Mesothelial cell of epicardium (in vitro differentiated cells): ENCODE measurements at places on chromosomes 5 and 9.

GRCh38 chr9:134223091-134223490 is 58.7 kb upstream of the RNU6ATAC start:
- DNase-seq: no peak

- no peak for DNase-seq
Observed at GRCh38 chr9:107260437-107261081, 22.5 kb upstream of the RAD23B start.

- DNase-seq: peak; percentile 57
Observed at GRCh38 chr5:122312591-122313406, 762 bp downstream of the SNCAIP start.

GRCh38 chr5:54882101-54882500 is 103.3 kb downstream of the ESM1 start:
- no peak for DNase-seq

GRCh38 chr9:69463497-69464068 is 138.6 kb downstream of the ENTREP1 start:
- no peak for DNase-seq

- no peak for DNase-seq
Observed at GRCh38 chr5:4384649-4385048, 755.5 kb upstream of the ADAMTS16 start.

DNA sequence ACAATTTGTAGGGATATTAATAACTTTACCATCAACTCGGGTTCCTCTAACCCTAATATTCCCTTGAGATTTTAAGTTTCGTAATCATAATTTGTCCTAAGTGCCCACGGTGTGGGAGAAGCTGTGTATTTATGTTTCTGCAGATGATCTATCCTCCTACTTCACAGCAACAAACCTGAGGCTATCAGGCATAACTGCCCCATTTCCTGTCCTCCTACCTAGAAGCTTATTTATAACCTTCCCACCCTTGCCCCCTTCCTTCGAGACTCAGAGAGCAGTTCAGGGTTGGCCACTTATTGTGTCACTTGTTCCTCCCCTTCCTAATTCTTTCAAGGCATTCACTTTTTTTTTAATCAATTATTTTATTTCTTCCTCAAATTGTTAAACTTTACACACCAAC is 29.6 kb upstream of the LCP2 start:
- DNase-seq: no peak

GRCh38 chr9:128632066-128632465 is 24.6 kb downstream of the DYNC2I2 start:
- no peak for DNase-seq

DNA sequence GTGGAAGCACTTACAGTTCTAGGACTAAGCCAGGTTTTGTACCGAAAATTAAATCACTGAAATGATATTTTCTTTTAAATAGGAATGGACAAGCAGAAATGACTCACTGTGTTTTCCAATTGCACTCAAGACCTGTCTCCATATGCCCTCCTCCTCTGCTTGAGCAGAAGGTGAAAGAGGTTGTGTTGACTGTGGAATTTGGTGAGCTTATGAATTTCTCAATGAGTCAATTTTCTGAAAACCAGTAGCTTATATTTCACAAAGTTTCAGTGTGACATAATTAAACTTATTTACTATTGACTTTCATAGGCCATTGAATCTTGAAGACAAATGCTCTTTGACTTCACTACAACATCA is 249.9 kb downstream of the NPR3 start:
- no peak for DNase-seq

- no peak for DNase-seq
Observed at GRCh38 chr5:124591583-124591982, 154.9 kb downstream of the ZNF608 start.

DNA sequence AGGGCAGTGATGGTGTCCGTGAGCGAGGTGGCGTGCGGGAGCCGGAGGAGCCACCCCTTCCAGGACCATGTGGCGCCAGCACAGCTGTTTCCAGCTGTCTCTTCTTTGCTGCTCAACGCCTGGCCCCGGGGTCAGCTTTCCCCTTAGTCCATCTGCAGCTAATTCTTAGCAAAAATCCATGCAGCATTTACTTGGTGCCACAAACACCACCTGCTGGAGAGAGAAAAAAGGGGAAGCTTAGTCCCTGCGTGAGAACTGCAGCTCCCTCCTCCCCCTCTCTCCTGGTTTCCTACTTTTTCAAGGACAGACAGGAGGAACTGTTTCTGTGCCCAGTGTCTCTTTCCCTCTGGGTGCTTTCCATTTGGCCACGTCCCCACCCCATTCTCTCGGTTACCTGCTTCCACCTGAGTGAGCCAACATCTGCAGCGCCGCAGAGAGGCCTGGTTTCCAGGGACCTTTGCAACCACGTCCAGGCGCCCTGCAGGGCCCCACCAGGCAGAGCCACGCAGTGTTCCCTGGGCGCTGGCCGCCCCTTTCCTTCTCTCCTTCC is 3.4 kb downstream of the SLC6A19 start:
- DNase-seq: no peak

- DNase-seq: no peak
Observed at GRCh38 chr5:76667495-76667894, 44.3 kb upstream of the F2RL2 start.

DNA sequence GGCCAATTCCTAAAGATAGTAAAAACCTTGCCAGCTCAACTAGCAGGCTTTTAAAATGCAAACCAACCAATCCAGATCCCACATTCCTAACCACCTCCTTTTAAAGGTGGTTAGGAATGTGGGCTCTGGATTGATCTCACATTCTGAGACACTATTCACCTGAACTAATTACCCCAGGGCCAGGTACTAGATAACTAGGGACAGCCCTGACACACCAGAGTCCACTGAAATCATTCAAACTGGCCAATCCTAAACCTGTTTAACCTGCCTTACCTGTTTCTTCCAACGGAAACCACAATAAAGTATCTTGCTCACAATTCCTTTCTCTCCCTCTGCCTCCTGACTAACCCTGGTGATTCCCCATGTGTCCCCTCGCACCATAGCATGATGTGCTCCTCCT is 168.3 kb upstream of the DMAC1 start:
- DNase-seq: no peak

DNA sequence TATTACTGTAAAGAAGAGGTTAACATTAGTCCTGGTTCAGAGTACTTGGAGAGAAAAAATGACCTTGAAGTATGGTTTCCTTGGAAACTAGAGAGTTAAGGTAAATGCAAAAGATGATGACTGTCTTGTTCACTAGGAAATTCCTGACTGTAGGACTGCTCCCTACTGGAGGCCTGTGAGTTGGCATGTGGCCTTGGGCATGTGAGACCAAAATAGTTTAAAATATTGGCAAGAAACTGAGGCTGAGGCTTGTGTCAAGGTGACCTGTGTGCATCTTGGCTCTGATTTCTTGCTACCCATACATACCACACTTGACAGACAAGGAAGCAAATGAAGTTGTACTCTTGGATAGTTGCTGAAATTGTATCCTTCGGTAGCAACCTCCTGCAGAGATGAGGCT is 96.5 kb downstream of the TARS1 start:
- no peak for DNase-seq

- no peak for DNase-seq
Observed at GRCh38 chr5:112870966-112871365, 9.9 kb downstream of the SRP19 start.

GRCh38 chr9:2300325-2300724 is 285.2 kb downstream of the SMARCA2 start:
- DNase-seq: no peak

GRCh38 chr5:122192497-122193496 is 63.5 kb downstream of the ZNF474 start:
- DNase-seq: no peak

DNA sequence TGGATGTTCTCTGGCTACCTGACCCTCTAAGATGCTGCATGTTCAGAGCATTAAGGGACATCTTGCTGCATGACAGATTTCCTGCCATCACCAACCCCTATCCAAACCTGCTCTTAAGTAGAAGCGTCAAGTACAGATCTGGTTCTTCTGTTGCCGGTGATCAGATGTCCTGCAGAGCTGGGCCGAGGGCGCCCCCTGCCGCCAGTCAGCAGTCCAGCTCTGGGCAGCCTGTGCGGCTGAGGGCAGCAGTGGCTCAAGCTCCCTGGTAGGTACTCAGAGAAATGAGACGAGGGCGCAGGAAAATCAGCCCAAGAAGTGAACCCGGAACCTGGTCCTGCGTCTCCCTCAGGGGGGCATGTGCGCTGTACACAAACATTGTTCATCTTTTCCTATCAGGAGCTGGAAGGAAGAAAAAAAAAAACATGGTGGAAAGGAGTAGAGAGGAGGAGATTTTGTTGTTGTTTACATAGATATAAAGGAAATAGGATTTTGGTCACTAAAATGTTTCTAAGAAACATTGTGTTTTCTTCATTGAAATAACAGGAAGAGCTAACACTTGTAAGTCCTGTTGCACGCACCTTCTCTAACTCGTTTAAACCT is 95.8 kb downstream of the CFAP90 start:
- peak; percentile 43 for DNase-seq

DNA sequence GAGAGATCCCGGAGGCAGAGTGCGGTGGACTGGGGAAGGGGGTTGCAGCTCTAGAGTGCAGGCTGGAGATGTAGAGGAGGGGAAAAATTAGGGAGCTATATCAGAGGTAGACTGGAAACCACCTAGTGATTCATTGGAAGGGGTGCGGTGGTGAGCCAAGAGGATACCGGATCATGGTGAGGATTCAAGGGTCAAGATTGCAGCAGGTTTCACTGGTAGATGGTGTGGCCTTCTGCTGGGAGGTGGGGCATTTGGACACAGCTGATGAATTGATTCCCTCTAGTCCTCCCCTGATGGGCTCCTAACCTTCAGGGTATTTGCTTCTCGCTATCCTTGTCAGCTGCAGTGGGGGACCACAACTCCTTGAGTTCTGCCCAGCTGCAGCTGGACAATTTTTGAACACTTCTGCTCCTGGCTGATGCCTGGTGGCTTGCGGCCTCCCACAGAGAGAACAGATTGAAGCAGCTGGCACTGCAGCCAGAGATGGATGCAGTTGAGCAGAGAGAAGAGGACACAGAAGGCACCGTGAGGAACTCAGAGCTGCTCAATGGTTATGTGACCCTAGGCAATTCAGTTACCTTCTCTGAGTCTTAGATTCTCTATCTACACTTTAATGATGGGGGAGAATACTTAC is 134.4 kb upstream of the ABCA1 start:
- no peak for DNase-seq

DNA sequence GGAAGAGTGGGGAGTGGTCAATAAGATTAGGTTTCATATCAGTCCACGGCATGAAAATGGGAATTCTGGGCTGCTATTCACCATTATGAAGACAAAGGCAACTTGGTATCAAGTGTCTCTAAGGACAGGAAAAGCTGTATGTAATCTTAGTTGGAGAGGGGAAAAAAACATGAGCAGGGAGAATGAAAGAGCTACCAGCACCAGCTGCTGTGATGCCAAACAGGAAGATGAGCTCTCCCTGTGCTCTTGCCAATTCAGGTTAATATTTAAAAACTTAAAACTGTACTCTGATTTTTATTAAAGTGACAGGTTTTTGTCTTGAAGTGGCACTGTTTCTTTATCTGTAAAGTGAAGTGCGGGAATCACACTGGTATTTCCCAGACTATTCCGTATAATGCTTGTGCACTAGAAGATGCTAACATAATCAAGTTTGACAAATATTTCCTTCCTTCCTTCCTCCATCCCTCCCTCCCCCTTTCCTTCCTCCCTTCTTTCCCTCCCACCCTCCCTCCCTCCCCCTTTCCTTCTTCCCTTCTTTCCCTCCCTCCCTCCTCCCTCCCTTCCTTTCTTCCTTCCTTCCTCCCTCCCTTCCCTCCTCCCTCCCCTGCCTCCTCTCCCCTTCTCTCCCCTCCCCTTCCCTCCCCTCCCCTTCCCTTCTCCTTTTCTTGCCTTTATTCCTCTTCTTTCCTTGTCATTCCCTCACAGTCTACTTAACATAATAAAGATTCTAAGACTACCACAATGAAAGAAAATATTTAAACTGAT is 1383.0 kb upstream of the C9orf72 start:
- no peak for DNase-seq

- no peak for DNase-seq
Observed at GRCh38 chr9:86126998-86127972, 27.9 kb upstream of the GOLM1 start.

GRCh38 chr5:113897748-113898147 is 384.3 kb downstream of the YTHDC2 start:
- DNase-seq: no peak

DNA sequence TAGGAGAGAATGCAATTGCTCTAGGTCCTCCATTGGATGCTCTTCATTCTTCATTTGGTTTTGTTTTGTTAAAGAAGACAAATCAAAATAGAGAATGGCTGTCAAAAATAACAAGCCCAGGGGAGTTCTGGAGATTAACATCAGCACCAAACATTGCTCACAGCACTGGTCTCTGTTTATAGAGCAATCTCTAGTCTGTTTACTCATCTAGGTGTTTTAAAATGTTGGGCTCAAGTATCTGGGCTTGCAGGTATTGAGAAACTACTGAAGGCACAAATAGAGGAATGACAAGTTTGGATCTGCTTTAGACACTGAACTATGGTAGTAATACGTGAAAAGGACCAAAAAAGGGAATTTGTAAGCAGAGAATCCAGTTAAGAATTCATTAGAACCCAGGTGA is 77.0 kb upstream of the TMC1 start:
- no peak for DNase-seq

- DNase-seq: no peak
Observed at GRCh38 chr9:130766021-130766926, 68.8 kb upstream of the ABL1 start.

DNA sequence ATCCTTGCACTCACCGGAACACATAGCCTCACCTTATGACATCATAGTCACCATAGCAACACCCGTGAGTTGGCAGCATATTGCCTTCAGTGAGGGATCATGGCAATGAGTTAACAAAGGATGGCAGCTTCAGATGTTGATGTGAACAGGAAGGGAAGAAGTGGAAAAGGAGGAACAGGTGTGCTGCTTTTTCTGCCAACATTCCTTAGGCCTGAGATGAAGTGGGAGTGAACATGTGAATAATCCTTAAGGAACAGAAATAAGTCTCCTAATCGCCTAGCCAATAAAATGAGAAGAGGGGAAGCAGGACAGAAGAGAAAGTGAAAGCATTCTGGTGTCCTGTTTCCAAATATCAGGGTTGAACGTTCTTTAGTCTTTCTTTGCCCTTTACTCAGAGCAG is 360.0 kb downstream of the BRINP1 start:
- DNase-seq: no peak

GRCh38 chr5:72556351-72557166 is 49.3 kb upstream of the ZNF366 start:
- peak; percentile 77 for DNase-seq

DNA sequence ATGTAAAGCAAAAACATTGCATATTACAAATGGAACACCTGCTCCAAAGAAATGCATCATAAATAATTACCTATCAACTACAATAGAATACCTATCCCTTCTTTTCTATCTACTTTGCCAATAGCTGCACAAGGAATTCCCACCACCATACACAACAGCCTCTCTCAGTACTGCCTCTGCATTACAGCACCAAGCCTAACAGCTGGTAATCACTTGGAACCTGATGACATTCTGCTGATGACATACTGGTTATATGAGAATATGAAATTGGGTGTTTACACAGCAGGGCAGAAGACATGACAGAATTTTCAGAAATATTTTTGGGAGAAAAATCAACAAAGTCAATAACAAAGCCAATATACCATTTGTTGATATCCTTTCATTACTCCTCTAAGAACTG is 43.2 kb downstream of the PSMB7 start:
- DNase-seq: no peak

- DNase-seq: no peak
Observed at GRCh38 chr5:165139262-165139661, 1633.8 kb downstream of the MAT2B start.

GRCh38 chr9:93161786-93162562 is 22.0 kb upstream of the WNK2 start:
- DNase-seq: no peak

- no peak for DNase-seq
Observed at GRCh38 chr5:133347039-133347438, 265.3 kb downstream of the FSTL4 start.
